Omental fat pad (tissue), 4 donors: ENCODE measurements at places on chromosomes 5 and 9.

- no peak for DNase-seq
Measured at GRCh38 chr5:135193213-135194125, 159.4 kb upstream of the PITX1 start.

GRCh38 chr5:110803467-110804326 is 64.9 kb downstream of the SLC25A46 start:
- no peak for DNase-seq

DNA sequence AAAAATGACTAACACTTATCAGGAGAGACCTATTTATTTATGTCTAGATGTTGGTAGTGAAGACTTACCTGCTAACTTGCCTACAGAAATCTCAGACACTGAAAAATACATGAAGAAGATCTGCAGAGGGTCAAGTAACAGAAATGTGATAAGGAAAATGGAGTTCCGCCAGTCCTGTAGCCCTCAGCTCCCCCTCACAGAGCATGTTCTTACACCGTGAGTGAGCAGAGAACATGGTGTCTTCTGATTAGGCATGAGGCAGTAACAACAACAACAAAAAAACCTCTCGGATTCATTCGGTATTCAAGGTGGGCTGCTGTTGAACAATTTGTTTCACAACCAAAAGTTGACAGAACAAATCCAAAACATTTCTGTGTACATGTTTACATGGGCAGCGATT is 162.0 kb upstream of the SNX2 start:
- no peak for DNase-seq

DNA sequence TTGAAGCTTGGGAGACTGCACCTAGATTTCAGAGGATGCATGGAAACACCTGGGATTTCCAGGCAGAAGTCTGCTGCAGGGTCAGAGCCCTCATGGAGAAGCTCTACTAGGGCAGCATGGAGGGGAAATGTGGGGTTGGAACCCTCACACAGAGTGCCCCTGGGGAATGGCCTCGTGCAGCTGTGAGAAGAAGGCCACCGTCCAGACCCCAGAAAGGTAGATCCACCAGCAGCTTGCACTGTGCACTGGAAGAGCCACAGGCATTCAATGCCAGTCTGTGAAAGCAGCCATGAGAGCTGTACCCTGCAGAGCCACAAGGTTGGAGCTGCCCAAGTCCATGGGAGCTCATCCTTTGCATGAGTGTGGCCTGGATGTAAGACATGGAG is 285.3 kb upstream of the FAM174A start:
- DNase-seq = no peak

DNA sequence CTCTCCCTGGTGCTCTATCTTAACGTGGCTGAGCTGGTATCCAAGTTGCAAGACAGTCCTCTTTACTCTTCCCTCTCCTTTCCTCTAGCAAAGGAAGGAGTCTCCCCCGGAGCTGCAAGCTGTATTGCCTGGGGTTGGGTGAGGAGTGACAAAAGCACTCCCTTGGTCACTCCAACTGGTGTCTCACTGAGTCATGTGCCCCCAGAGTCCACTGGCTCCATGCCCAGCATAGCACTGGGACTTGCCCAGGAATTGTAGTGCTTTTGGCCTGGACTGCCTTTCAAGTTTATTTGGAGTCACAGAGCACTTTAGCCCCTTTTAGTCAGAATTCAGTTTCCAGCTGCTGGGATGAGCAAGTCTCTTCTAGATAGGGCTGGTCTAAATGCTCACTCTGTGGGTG is 82.6 kb upstream of the FST start:
- DNase-seq = no peak

DNA sequence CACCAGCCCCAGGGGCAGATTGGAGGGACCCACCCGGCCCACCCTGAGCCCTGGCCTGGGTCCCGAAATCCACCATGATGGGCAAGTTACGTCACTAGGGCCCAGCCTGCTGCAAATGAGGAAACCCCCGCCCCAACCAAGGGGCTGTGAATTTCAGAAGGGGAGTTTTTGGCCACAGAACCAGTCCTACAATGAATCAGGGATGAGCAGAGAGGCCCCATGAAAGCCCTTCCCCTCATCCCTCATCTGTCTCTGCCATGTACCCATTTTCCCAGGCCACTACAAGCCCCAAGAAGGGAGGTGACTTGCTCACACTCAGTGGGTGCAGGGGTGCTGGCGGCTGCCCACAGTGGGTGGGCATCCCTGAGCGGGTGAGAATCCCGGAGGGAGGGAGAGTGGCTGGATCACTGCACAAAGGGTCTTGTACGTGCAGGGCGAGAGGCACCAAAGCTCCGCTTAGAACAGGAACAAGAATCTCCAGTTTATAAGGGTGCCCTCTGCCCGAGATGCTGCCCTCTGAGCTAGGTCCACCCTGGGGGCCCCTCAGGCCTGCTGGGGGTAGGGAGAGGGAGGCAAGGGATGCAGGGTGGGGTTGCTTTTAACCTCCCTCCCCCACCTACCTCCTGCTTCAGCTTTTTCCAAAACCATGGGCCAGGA is 10.4 kb upstream of the TCF7 start:
- no peak for DNase-seq

GRCh38 chr5:68707575-68707974 is 386.2 kb upstream of the SLC30A5 start:
- DNase-seq = no peak

DNA sequence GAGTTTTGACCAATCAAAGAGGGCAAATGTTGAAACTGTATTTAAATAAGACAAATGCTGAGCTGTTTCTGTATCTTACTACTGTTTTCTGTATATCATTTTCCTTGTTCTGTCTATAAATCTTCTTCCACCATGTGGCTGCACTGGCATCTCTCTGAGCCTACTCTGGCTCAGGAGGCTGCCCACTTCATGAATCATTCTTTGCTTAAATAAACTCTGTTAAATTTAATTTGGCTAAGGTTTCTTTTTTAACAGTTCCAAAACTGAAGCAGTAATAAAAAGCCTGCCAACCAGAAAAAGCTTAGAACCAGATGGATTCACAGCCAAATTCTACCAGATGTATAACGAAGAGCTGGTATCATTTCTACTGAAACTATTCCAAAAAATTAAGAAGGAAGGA is 40.2 kb upstream of the TAS2R1 start:
- DNase-seq = no peak
